ENCODE measurements at places on chromosomes 12 and 14.

GRCh38 chr12:116876151-116876869 lies 4.9 kb downstream of the HRK start:
- no peak for DNase-seq

DNA sequence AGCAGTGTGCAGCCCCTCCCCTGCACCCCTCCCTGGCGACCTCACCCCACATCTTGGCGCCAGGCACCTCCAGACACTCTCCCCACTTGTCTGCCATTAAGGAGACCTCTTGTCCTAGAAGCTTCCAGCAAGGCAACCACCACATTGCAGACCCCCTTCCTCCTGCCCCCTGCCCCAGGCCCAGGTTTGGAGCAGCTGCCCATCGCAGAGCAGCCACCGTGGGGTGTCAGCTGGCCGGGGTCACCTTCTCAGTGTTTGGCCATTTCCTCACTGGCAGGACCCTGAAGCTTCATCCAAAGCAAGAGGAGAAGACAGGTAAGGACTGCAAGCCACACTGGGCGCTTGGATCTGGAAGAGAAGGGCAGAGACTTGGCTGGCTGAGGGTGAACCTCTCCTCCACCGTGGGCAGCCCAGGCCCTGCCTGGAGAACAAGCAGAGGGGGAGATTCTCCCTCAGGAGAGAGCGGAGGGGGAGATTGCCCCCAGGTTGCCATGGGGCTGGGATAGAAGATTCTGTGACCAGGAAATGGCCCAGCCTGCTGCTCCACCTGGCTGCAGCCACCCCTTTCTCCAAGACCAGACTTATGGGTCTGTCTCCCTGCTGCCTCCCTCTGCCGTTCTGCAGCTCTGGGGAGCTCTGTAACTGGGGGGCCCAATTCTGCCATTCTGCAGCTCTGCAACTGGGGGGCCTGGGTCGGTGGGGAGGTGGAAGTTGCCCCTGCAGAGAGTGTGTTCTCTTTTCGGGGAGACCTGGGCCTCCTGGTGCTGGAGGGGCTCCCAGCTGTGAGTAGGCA lies 72.9 kb upstream of the C14orf180 start:
- no peak for DNase-seq

DNA sequence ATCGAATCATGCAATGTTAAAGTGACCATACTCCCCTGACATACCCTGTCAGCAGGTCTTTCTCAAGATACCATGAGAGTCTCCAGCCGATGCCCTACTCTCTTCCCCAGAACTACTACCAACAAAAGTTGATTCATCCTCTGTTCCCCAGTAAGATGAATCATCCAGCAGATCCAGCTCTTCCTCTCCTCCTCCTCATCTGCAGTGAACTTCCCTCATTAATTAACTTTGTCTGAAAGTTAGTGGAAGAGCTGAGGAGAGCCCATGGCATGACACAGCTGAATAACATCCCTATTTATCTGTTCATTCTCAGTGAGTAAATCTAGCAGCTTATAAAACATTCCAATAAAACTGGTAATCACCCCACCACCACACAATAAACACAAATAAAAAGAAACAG lies 213.4 kb downstream of the EGLN3 start:
- peak; percentile 84 for DNase-seq

DNA sequence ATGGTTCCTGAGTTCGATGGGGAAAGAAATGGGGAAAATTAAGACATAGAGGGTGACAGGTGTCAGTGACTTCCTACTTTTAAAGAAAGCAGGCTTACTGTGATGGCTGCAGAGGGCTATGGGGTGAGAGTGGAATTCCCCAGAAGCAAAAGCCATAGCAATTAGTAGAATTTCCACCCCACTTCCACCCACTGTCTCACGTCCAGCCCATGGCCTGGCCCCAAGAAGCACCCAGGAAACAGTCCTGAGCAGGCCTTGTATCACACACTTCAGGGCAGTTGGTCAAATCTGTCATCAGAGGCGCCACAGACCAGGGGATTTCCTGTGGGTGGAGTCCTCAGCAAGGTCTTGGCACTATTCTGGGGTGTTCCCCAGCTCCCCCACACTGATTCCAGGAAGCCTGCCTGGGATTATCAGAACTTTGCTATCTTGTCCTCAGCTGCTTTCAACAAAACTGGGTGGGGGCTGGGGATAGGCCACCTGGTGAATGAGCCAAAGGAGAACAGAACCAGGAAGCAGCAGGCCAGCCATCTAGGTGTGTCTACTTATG lies 120.1 kb upstream of the CCND2 start:
- no peak for DNase-seq

DNA sequence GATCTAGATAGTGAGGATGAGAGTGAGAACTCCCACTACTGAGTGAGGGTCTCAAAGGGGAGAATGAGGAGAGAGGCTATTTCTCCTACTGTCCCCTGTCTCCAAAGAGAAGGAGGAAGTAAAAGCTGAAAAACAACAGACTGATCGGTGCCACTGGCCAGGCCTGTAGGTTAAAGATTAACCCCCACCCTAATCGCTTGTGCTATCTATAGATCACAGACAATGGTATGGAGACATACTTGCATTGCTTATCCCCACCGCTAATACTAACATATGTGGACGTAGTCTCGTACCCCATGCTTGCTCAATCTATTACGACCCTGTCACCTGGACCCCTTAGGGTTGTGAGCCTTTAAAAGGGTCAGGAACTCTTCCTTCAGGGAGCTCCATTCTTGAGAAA lies 777.9 kb upstream of the TMEM132C start:
- no peak for DNase-seq

- DNase-seq, result no peak
Measured at GRCh38 chr14:72663076-72663487, 230.8 kb downstream of the DPF3 start.

GRCh38 chr14:54498095-54498531 lies 9.3 kb upstream of the GMFB start:
- no peak for DNase-seq

DNA sequence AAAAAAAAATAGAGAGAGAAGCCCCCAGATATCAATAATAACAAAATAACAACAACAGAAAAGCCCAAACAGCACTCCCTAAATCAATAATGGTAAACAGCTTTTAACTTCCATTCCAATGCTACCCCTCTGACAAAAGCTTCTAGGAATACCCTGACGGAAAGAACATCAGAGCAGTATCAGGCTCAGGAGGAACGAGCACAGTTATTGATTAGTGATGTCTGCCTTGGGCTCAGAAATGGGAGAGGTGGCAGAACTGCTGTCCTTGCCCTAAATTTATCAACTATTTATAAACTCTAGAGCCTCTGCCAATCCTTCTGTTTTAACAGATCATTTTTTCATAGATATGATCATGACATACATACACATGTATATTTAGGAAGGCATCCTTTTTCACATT lies 41.9 kb downstream of the P2RX4 start:
- no peak for DNase-seq

- DNase-seq, result no peak
Measured at GRCh38 chr12:104360157-104360556, 56.6 kb downstream of the EID3 start.

Data from fibroblast of skin of scalp (primary cell).